ENCODE measurements at places on chromosomes 7 and 10.

- no peak for DNase-seq
These were observed 57.4 kb downstream of the ADRB1 start for GRCh38 chr10:114100848-114101741.

GRCh38 chr7:16051561-16052255, 365.2 kb upstream of the MEOX2 start:
- no peak for DNase-seq

DNA sequence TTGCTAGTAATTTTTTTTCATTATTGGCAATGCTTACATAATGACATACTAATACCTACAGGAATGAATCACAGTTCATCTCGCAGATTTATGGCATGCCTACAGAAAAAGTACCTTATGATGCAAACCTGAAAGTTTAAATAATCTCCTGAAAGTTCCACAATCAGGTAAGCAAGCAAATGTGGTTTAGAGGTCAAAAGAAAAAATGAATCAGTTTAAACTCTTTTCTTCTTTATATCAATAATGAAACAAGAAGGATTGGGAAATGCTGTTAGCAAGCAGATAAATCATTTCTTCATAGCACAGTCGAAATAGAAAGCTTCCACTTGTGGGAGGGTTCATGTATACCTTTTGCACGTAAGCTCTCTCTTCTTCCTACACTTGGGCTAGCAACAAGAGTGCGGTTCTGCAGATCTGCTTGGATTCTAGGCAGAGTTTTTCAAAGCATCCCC, 53.7 kb upstream of the MTPN start:
- no peak for DNase-seq

DNA sequence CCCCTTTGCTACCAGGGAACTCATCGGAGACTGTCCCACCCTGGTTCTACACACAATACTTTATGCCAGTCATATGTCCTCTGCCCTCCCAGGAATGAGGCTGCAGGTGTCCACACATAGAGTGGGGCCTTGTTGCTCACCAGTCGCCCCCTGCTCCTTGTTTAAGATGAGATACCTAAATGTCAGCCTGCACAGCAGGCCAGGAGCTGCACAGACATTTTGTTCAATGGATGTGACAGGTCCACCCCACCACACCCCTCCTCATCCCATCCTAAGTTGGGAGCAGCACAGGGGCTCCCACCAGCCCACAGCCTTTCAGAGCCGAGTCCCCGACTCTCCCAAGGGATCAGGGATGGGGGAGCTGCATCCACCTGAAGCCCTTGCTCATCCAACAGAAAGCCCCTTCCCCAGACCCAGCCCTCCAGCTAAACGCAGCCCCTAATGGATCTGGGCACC, 6.2 kb upstream of the GRID1 start:
- DNase-seq = no peak

- no peak for DNase-seq
These were observed 192.2 kb downstream of the SEMA3A start for GRCh38 chr7:84002348-84002747.

DNA sequence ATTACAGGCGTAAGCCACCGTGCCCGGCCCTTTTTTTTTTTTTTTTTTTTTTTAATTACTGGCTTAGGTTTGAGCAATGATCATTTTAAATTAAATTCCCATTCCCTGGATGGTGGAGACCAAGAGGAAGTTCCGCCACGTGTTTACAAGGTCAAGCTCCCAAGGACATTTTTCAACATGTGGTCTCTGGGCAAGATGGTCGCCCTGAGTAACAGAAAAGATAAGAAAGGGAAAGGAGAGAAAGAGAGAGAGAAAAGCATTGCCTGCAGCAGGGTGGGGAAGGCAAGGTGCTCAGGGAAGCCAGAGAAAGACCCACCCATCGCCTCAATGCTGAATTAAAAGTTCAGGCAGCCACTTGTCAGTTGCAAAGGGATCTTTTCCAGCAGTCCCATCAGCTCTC, 45.2 kb upstream of the CHST3 start:
- DNase-seq = no peak

- no peak for DNase-seq
These were observed 25.3 kb upstream of the PWWP2B start for GRCh38 chr10:132371641-132372081.

DNA sequence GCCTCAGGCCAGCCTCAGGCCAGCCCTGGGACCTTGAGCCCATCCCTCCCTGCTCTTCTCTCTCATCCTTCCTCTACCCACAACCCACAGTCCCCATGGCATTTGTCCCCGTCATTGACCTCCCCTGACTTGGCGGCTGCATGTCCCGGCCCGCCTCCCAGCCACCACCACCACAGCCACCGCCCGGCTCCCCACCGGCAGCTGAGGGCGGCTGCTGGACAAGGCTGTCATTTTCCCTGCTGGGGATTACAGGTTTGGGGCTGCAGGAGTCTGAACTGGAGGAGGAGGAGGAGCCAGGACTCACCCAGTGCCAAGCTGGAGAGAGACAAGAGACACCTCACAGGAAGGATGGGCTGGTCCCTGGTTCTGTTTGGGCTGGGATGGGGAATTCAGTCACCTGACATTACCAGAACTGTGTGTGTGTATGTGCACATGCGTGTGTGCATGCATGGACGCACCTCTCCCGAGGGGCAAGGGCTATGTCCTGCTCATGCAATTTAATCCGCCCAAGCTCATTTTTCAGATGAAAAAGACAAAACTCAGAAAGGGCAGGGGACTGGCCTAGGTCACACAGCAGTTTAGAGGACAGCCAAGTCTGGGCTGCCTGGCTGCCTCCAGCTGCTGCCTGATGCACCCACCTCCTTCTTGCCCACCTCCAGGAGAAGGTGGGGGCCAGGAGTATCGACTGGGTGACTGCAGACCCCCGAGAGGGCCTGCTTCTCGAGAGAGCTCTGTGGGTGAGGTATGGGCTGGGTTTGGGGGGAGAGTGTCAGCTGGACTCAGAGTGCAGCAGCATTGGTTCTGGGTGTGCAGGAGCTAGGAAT, 113.1 kb downstream of the ZMIZ1 start:
- DNase-seq = no peak

DNA sequence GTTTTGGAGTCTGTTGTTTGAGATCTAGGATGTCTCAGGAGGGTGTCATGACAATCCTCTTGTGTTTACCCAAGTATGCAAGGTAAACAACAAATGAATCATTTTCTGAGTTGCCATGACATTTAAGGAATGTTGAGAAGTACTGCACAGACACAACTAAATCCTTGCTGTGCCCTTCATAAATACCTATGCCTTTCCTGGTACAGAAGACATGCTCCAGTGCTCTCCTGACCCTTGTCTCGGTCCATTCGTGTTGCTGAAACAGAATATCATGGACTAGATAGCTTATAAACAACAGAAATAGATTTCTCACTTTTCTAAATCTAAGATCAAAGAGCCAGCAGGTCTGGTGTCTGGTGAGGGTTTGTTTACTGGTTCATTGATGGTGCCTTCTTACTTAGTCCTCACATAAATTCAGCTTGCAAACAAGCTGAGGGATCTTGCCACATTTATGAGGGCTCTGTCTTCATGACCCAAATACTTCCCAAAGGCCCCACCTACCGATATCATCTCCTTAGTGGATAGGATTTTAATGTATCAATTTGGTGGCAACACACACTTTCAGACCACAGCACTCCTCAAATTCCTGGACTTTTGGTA, 341.8 kb upstream of the SEMA3A start:
- no peak for DNase-seq

GRCh38 chr10:74988832-74989561, 122.5 kb upstream of the SAMD8 start:
- no peak for DNase-seq

DNA sequence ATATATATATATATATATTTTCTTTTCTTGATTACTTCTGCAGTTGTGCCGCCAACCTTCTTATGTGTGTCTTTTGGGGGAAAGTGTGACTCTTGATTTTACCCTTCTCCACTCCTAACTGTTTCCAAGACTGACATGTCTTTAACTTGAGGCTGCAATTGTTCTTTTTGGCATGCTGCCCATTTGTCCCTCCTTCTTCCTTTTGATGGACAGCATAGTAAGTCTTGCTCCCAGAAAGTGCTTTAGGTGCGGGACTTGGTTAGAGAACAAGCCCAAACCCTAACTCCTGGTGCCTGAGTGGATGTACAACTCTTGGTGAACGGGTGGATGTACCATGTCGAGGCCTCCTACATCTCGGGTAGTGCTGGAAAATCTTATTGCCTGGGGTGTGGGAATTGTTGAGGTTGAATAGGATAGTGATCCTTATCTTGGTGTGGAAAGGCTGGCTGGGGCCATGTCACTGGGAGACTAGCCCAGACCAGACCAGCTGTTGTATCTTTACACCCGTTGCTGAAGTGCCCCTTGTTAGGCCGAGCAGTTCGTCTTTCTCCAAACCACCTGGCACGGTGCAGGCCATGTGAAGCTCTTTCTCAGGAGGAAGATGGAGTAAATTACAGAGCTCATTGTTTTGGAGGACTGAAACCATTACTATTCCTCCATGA, 16.3 kb downstream of the TCF7L2 start:
- DNase-seq = no peak

DNA sequence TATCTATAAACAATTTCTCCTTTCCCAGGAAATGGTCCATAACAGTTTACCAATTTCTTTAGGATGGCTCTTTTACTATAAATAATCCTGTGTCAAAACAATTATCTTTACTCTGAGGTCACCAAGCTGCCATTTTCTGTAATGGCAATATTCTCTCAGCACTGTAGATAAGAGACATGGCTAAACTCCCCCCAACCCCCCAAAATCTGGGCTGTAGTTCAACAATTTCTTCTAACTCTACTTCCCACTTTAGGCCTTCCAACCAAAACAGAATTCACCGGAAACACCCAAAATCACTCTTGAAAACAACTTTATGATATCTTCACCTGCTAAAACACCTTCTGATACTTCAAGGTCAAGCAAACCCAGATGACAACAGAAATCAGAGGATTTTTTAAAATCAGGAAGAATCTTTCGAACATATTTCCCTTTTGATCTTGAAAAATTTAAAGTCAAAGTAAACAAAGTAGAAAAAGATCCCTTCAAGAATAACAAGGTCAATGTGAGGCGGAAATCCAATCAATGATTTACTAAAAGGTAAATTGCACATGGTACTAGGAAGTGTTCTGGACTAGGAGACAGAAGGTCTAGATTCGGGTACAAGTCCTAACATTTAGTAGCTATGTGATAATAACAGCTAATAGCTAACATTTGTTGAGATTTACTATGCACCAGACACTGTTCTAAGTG, 176.8 kb downstream of the CPEB3 start:
- no peak for DNase-seq

DNA sequence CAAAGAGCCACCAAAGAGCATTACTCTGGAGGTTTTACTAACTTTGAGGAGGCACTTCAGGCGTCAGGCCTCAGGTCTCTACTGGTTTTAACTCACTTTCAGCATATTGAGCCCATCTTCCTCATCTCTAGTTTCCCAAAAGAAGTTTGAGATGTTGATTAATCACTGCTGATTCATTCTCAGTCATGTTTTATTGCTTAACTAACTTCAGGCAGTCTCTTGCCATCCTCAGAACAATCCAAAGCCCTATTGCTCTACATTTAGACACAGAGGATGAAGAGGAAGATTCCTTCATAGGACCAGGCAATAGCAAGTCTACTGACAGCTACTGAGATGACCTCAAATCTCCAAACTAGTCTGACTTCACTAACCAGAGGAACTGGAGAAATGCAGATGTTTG, 39.1 kb upstream of the BET1 start:
- no peak for DNase-seq

DNA sequence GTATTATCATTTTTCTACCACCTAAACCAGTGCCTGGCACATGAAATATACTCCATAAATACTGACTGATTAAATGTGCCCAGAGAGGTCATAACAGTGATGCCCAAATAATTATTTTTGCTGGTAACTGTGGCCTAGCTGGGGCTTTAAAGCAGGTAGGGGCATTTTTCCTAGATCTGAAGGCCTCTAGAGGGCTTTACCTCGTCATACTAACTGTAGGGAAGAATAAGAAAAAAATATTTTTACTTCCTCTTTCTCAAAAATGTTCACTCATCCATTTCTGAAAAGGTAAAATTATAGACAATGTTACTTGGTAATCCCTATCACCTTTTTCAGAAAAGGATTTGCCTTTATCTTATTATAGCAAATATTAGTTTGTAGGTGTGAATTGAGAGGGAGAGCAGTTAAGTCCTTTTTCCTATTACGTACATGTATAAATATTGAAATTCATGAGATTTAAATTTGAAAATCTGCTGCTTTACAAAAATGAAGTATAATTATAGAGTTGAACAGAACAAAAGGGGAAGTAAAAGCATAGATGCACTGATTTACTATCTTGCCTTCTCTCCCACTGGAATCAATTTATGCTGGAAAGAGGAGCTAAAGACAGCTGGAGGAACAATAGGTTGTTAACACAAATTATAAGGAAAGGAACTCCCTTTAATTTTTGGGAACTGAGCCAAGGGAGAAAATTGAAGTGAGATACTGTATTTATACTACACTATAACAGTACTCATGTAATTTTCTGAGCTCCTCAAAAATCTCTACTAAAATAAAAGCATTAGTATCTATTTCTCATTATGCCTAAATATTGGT, 71.5 kb upstream of the NOBOX start:
- DNase-seq = no peak

DNA sequence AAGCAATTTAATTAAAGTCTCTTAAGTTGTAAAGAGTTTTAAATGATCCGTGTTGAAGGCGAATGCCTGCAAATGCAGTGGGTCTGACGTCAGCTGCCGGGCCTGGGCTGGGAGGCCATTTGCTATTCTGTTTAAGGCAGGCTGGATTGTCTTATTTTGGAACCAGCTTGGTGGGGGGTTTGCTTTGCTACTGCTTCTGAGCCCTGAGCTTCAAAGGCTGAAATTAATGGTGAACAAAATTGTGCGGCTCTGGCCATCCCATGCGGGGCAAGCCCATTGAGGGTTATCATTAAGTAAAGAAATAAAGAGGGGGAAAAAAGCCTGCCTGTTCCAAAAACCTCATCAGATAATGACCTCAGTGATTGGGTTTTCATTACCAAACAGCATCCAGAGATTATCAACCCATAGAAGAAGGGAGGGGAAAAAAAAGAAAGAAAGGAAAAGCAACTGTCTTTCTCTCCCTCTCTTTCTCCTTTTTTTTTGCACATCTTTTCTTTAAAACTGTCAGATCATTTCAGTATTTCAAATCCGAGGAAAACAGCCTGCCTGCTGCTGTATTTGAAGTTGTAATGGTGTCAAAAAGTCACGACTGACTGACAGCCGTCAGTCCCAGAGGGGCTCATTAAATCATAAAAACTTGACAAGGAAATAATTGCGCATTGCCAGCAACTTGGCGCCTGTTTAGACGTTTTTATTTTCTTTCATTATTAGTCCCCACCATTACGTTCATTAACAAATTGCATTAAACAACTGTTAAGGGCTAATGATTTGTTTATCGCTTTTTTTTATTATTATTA, 131.9 kb upstream of the TCF7L2 start:
- DNase-seq = no peak

GRCh38 chr10:28800144-28800543, 122.8 kb downstream of the BAMBI start:
- no peak for DNase-seq

- no peak for DNase-seq
These were observed 19.7 kb upstream of the SLC18A2 start for GRCh38 chr10:117221156-117221711.
